ENCODE measurements at places on chromosomes 12 and 14. TPM values are rescaled to one million over a fixed set of nuclear protein-coding genes. Genes with fewer than 3 reads are reported as not detected.

- H3K36me3 ChIP-seq = no peaks in the 10 kb centered on the region
- H3K27me3 ChIP-seq = no peaks in the 10 kb centered on the region
- no peak overlapping the region for H3K4me3 ChIP-seq
- peaks cover 3% of the 10 kb centered on the region for H3K4me1 ChIP-seq
- H3K27ac ChIP-seq = peak overlapping the region; percentile 83
Observed at GRCh38 chr14:104746934-104747481, 5.9 kb upstream of the SIVA1 start.

- H3K27me3 ChIP-seq = no peaks in the 10 kb centered on the region
- peak; percentile 86 for DNase-seq
- H3K4me3 ChIP-seq = peak overlapping the region; percentile 7
- no peak overlapping the region for H3K27ac ChIP-seq
- no peaks in the 10 kb centered on the region for H3K36me3 ChIP-seq
Observed at GRCh38 chr12:57240066-57240921, 10.7 kb downstream of the STAC3 start.

GRCh38 chr12:18158774-18159557 is 69.0 kb upstream of the RERGL start:
- H3K27me3 ChIP-seq = no peaks in the 10 kb centered on the region
- no peak overlapping the region for H3K4me3 ChIP-seq
- H3K4me1 ChIP-seq = no peaks in the 10 kb centered on the region

GRCh38 chr12:117318591-117318990 is 42.8 kb downstream of the NOS1 start:
- no peaks in the 10 kb centered on the region for H3K4me1 ChIP-seq
- no peaks in the 10 kb centered on the region for H3K36me3 ChIP-seq
- DNase-seq = no peak
- no peak overlapping the region for H3K27ac ChIP-seq
- no peak overlapping the region for H3K4me3 ChIP-seq

GRCh38 chr14:63006531-63006930 is 38.7 kb downstream of the KCNH5 start:
- no peak overlapping the region for H3K4me3 ChIP-seq
- no peaks in the 10 kb centered on the region for H3K27me3 ChIP-seq
- H3K27ac ChIP-seq = no peak overlapping the region
- no peak for DNase-seq

DNA sequence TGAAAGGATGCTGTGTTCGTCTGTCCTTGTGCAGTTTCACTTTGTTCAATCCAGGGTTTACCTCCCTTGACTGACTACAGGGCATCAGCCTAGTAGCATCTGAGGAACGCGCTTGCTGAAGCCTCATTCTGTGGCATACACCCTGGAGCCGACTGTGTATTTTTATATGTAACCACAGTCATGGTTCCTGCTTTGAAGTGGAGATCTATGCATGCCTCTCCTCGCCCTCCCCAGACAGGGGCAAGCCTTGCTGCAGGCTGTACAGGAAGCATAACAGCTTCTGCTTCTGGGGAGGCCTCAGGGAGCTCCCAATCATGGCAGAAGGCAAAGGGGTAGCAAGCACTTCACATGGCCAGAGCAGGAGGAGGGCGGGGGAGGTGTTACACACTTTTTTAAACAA is 262.1 kb downstream of the BCL11B start:
- no peak overlapping the region for H3K27ac ChIP-seq
- no peak overlapping the region for H3K4me3 ChIP-seq
- H3K36me3 ChIP-seq = no peaks in the 10 kb centered on the region
- no peak for DNase-seq
- H3K27me3 ChIP-seq = no peaks in the 10 kb centered on the region

DNA sequence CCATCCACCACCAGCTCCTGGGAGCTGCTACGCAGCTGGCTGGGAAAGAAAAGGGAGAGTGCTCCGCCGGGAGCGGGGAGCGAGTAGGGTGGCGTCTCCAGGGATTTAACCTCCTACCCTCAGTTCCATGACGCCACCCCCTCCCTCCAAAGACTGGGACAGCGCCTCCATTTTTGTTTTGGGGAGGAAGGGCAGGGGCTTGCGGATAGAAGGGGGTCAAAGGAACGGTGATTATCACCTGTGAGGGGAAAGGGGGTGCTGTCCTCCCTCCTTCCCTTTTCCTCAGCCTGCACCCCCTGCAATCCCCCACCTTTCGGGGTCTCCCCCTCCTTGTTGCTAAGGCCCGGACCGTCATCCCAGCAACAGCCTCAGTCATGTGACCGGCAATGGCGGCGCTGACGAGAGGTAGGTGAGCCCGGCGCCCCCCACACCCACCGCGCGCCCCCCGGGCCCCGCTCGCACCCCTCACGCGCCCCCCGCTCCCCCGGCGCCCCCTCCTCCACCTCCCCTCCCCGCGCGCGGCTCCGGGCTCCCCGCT is at the start of gene DTX3:
DTX3 (plus strand) TSS at position 371 of the 538 bp plus-strand sequence. CDS start 1,694 bp downstream, outside the sequence.
- H3K4me3 ChIP-seq = peak within 1 kb of the TSS; percentile 96
- peaks cover 4% of the 10 kb centered on the region for H3K36me3 ChIP-seq
- H3K27me3 ChIP-seq = no peaks in the 10 kb centered on the region
- peak; percentile 65 for DNase-seq
- H3K4me1 ChIP-seq = no peaks in the 10 kb centered on the region

GRCh38 chr14:34180869-34181268 is 230.0 kb upstream of the EGLN3 start:
- no peaks in the 10 kb centered on the region for H3K4me1 ChIP-seq
- H3K27me3 ChIP-seq = no peaks in the 10 kb centered on the region
- H3K27ac ChIP-seq = no peak overlapping the region

The CCDC197 gene
- 0.60 TPM for total RNA-seq

DNA sequence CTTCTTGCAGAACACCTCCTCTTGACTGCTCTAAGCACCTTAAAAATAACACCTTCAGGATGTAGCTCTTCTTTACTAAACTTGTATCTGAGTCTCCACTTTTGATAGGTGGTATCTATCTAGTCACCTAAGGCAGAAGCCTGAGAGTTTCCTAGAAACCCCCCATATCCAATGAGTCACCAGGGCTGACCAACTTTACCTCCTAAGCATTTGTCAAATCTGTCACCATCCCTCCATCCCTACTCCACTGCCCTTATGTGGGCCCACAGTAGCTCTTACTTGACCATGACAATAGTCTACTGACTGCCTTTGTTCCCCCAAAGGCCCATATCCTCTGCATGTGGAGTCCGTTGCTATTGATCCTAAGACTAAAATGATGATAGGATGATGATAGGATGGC is 15.9 kb downstream of the AVIL start:
- H3K36me3 ChIP-seq = peaks cover 8% of the 10 kb centered on the region
- H3K4me3 ChIP-seq = no peak overlapping the region
- no peak overlapping the region for H3K27ac ChIP-seq

The FGD4 gene
- 40.4 TPM for total RNA-seq

DNA sequence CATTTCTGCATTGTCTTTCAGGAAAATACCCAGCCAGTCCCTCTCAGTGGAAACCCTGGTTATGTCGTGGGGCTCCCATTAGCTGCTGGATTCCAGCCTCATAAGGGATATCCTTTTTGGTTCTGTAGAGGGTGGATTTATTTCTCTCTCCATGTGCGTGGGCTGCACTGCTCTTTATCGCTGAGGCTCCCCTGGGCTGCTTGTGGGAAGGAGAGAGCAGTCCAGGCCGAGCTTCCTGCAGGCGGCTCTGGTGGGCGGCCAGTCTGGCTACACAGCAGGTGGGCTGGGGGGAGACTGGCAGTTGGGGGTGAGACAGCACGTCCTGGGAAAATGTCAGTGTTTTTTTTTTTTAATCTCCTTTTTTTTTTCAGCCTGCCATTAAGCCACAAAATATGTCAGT is 27.6 kb downstream of the TCTN1 start:
- H3K27ac ChIP-seq = no peak overlapping the region
- no peaks in the 10 kb centered on the region for H3K27me3 ChIP-seq
- no peak overlapping the region for H3K4me3 ChIP-seq
- H3K36me3 ChIP-seq = no peaks in the 10 kb centered on the region
- DNase-seq = no peak
- peaks cover 2% of the 10 kb centered on the region for H3K4me1 ChIP-seq

DNA sequence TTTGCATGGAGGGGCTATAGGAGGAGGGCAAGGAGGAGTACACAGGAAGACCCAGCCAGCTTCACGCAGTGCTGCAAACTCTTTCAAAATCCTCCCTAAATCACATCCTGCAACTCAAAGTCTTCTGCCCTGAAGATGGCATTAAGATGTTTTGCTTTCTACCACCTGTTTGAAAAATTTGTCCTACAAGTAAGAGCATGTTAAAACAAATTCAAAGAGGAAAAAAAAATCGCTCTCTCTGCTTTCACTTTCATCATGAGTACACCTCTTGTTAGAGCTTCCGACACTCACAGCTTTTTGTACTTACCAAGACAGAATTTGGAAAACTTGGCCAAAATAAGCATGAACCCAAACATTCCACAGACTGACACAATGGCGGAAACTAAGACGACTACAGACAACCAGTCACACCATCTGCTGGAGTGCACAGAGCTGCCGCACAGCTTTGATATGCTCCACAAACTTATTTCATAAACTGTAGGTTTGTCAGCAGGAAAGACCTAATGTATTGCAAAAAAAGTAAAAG is 21.3 kb downstream of the GCH1 start:
- H3K27me3 ChIP-seq = no peaks in the 10 kb centered on the region
- H3K4me1 ChIP-seq = no peaks in the 10 kb centered on the region
- H3K36me3 ChIP-seq = no peaks in the 10 kb centered on the region
- DNase-seq = no peak

GRCh38 chr14:104184911-104185499 is 46.6 kb downstream of the KIF26A start:
- H3K36me3 ChIP-seq = no peaks in the 10 kb centered on the region
- H3K4me3 ChIP-seq = no peak overlapping the region
- no peak overlapping the region for H3K27ac ChIP-seq
- no peaks in the 10 kb centered on the region for H3K4me1 ChIP-seq
- DNase-seq = no peak

The SPX gene
- total RNA-seq = 0.09 TPM

The RAD52 gene
- total RNA-seq = 25.7 TPM

- peaks cover 6% of the 10 kb centered on the region for H3K4me1 ChIP-seq
- peak overlapping the region; percentile 90 for H3K4me3 ChIP-seq
- H3K27ac ChIP-seq = peak overlapping the region; percentile 41
- H3K27me3 ChIP-seq = no peaks in the 10 kb centered on the region
- no peaks in the 10 kb centered on the region for H3K36me3 ChIP-seq
Observed at GRCh38 chr14:102363182-102363943, 622 bp downstream of the TECPR2 start.

GRCh38 chr12:25942709-25943108 is 15.8 kb upstream of the RASSF8 start:
- H3K27ac ChIP-seq = no peak overlapping the region
- no peaks in the 10 kb centered on the region for H3K27me3 ChIP-seq
- no peak overlapping the region for H3K4me3 ChIP-seq
- no peaks in the 10 kb centered on the region for H3K36me3 ChIP-seq
- no peaks in the 10 kb centered on the region for H3K4me1 ChIP-seq
- DNase-seq = no peak

GRCh38 chr14:103545915-103546651 is 16.4 kb downstream of the BAG5 start:
- no peak overlapping the region for H3K27ac ChIP-seq
- no peaks in the 10 kb centered on the region for H3K27me3 ChIP-seq
- DNase-seq = peak; percentile 53
- H3K4me1 ChIP-seq = no peaks in the 10 kb centered on the region
- no peak overlapping the region for H3K4me3 ChIP-seq

GRCh38 chr12:84492351-84492883 is 420.2 kb downstream of the SLC6A15 start:
- no peak for DNase-seq
- no peak overlapping the region for H3K4me3 ChIP-seq
- no peak overlapping the region for H3K27ac ChIP-seq
- no peaks in the 10 kb centered on the region for H3K27me3 ChIP-seq

DNA sequence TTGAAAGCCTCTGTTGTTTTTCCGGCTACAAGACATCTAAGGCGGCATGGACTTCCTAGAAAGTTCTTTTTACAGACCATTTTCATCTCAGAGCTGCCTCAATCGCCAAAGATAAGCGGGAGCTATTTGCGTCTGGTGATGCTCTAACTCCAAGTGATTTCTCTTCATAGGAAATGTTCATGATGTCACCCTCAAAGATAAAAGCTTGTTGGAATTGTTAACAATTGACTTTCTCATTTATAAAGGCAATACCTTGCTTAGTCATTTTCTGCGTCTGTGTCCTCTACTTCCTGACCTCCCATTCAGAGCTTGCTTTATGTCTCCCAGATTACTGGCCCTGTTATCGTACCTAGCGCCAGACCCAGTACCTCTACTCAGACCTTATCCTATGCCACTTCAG is 259.0 kb upstream of the G2E3 start:
- no peak for DNase-seq
- no peaks in the 10 kb centered on the region for H3K36me3 ChIP-seq
- no peak overlapping the region for H3K27ac ChIP-seq

The SCN8A gene
- 0.42 TPM for total RNA-seq

GRCh38 chr12:114895827-114896226 is 211.9 kb upstream of the TBX3 start:
- no peak overlapping the region for H3K27ac ChIP-seq
- H3K36me3 ChIP-seq = no peaks in the 10 kb centered on the region
- no peak overlapping the region for H3K4me3 ChIP-seq
- no peaks in the 10 kb centered on the region for H3K4me1 ChIP-seq
- no peak for DNase-seq
- H3K27me3 ChIP-seq = no peaks in the 10 kb centered on the region

DNA sequence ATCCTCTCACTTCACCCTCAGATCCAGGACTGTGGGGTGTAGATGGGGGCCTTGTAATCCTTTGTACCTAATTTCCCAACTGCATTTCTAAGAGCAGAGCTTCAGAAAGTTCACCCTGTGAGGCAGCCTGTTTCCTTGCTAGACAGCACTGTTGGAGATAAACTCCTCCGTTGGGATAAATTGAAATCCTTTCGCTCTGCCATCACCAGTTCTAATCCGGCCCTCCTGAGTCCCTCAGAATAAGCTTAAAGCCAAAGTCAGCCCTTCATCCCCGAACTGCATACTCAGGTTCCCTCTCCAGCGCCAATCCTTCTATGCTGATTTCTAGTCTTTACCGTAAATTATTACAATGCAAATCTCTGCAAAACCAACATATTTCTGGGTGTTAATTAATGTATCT is 114.7 kb downstream of the PRMT8 start:
- DNase-seq = no peak
- H3K27me3 ChIP-seq = no peaks in the 10 kb centered on the region
- no peaks in the 10 kb centered on the region for H3K4me1 ChIP-seq
- H3K27ac ChIP-seq = no peak overlapping the region

The SERPINA5 gene
- 2.3 TPM for total RNA-seq

- H3K27me3 ChIP-seq = no peaks in the 10 kb centered on the region
- H3K4me1 ChIP-seq = no peaks in the 10 kb centered on the region
- no peaks in the 10 kb centered on the region for H3K36me3 ChIP-seq
Observed at GRCh38 chr12:121934309-121934664, 15.9 kb downstream of the CFAP251 start.

DNA sequence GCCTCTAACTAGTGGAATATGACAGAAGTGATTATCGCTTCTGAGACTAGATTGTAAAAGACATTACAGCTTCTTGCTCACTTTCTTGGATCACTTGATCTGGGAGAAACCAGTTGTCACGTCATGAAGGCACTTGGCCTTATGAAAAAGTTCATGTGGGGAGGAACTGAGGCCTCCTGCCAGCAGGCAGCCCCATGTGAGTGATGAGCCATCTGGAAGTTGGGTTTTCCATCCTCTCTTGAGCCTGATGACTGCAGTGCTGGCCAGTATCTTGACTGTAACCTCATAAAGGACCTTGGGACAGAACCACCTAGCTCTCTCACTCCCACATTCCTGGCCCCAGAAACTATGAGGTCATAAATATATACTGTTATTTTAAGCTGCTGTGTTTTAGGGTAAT is 28.0 kb downstream of the TTLL5 start:
- peaks cover 2% of the 10 kb centered on the region for H3K36me3 ChIP-seq
- no peaks in the 10 kb centered on the region for H3K27me3 ChIP-seq
- no peak for DNase-seq
- H3K4me3 ChIP-seq = no peak overlapping the region
- no peaks in the 10 kb centered on the region for H3K4me1 ChIP-seq

- DNase-seq = no peak
- H3K27ac ChIP-seq = no peak overlapping the region
- no peaks in the 10 kb centered on the region for H3K36me3 ChIP-seq
- no peak overlapping the region for H3K4me3 ChIP-seq
- no peaks in the 10 kb centered on the region for H3K4me1 ChIP-seq
Observed at GRCh38 chr12:61757831-61758505, 502.2 kb upstream of the USP15 start.
